ENCODE measurements at places on chromosomes 12 and 14.

DNA sequence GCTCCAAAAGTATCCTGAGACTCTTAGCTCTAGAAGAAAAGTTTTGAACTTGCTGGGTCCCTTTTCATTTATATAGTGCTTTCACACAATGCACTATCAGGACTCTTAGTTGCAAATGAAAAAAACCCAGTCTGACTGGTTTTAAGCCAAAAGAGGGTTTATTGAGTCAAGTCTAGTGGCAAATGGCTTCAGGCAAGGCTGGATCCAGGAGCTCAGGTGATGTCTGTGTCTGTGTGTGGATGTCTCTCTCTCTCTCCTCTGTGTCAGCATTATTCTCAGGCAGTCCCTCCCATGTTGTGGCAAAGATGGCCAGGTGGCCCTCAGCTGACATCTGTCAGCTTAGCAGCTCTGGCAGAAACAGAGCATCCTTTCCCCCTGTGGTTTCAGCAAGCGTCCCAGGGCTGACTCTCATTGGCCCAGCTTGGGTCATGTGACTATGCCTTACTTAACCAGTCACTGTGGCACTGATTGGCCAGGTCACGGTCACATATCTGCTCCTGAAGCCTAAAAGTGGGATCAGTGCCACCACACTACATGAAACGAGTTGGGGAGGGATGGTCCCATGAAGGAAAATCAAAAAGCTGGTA lies 6.2 kb downstream of the TMEM120B start:
- DNase-seq: no peak

DNA sequence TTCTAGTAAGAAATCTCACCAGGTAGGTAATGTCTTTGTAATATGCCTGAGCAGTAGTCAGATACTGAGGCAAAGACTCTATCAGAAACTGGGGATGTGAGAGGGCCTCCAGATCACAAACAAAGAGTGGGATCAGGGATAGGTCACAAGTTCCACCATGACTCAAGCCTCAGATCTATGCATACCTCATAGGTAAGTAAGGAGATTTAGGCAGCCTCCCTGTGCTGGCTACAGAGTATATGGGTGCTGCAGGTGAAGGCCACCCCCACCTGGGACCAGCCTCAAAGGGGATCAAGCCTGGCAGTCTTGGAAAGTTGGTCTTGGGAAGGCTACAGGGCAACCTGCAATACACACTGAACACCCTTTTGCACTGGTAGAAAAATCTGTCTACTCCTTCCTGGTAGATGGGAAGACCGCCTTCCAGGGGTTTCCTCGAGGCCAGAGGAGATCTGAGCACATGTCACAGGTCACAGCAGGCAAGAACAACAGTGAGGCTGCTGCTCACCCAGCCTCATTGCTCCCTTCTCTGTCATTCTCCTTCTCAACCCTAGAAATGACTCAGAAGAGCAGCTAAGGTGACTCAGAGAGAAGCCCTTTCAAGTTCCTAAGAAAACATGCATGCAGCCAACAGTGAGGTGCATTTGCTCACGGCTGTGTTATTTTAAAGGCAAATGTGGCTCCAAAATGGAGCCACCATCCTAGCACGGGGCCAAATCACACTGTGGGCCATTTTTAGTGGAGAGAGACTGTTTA lies 143.4 kb upstream of the CDKN3 start:
- peak; percentile 7 for DNase-seq

DNA sequence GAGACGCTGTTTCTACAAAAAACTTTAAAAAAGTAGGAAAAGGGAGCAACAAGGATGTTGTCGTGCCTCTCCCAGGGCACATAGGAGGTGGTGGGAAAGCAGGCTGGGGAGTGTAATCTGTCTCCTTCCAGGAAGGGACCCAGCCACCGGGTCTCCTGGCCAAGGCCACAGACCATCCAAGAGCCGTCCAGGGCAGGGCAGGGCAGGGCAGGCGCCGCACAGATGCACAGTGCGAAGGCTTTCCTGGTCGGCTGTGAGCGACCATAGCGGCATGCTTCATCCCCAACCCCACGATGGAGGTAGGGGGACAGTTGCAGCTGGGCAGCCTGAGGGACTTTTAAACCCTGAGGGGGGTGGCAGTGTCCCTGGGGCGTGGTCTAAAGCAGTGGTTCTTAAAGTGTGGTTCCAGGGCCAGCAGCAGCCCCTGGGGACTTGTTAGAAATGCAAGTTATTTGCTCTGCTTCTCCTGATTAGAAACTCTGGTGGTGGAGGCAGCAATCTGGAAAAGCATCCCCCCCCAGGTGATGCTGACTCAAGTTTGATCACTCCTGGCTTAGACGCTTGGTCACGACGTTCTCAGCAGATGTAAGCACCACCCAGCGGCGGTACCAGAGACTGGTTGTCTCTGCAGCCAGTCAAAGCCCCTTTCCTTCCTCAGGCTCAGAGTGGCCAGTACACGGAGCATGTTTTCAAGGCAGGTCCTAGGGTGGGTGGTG lies 197.4 kb upstream of the PRMT8 start:
- DNase-seq: no peak

DNA sequence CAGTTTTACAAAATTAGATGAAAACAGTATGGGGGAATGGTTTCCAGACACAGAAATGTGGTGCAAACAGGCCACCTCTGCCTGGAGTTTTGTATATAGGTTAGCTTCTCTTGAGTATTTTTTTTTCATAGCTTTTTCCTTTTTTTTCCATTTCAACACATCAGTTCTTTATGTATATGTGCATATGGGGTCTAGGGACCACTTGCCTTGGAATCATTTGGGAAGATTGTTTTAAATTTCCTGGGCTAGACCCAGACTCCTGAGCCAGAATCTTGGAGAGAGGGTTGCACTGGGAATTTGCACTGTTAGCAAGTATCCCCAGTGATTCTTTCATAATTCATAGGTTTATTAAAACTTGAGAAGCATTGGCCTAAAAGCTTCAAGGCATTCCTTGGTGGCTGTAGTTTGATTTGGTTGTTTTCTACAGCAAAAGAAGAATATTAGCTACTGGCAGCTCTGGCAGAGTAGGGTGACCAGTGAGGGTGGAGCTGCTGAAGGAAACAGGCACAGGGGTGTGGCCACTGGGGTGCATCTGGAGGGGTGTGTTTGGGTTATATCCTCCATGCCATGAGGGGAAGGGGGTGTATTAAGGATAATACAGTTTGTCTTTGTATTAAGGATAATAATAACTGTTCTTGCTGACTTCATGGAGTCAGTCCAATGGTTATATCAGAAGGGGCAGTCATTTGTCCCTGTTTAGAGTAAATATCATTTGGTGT lies 22.8 kb downstream of the PPP1R36 start:
- DNase-seq: no peak

GRCh38 chr12:49552425-49552824 lies 13.6 kb downstream of the KCNH3 start:
- no peak for DNase-seq

DNA sequence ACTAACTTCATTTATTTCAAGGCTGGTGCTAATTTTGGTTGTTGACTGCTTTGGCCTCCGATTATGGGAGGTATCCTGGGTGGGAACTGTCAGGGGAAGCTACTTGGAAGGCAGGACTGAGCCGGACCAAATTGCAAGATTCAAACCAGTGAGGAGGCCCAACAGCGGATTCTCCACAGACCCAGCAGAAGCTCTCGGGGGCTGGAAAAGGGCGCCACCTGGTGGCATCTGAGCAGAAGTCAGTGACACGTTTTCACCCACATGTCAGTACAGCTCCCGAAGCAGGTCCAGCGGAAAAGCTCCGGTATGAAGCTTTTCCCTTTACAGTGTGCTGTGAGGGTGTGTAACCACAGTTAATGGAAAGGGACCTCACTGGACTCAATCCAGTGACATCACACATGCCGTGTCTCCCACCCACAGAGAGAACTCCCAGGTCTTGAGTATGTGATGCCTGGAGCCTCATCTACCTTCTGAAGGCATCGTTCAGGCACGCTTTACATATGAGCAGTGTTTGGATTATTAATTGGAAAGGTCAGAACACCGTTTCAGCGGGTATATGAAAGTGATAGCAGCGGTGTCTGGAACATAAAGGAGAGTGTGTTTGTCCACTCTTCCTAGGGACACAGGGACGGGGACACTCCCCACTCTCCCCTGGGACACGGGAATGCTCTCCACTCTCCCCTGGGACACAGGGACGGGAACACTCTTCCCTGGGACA lies 3.6 kb upstream of the P2RX2 start:
- DNase-seq: peak; percentile 63

DNA sequence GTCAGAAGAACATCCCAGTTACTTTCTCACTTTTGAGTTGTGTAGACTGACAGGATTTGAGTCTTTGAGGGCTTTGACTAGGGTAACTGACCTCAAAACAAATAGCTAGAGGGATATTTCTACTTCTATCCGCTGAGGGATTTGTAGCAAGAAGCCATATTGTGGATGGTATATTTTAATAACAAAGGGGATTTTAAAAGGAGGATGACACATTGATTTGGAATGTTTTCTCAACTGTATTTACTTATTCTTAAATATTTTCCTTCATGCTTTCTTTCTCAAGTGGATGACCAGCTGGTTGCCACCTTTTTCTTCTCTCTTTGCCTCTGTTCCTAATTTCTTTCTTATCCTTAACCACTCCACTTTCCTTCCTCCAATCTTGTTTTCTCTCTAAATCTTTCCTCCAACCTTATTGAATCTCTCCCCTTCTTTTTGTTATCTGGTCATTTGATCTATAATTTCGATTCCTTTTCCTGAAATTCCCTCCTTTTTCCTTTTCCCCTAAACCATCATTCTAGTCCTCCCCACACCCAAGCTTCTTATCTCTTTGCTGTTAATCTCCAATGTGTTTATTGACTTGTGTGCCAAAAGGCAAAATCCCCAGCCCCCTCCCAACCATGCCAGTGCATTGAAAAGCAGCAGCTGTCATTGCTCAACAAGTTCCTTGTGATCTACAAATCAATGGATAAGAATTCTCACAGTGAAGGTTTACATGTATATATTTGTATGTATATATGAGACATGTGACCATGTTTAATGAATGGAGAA lies 411.6 kb downstream of the RAD51B start:
- DNase-seq: no peak

- no peak for DNase-seq
Measured at GRCh38 chr12:22312336-22312735, 22.2 kb downstream of the ST8SIA1 start.

DNA sequence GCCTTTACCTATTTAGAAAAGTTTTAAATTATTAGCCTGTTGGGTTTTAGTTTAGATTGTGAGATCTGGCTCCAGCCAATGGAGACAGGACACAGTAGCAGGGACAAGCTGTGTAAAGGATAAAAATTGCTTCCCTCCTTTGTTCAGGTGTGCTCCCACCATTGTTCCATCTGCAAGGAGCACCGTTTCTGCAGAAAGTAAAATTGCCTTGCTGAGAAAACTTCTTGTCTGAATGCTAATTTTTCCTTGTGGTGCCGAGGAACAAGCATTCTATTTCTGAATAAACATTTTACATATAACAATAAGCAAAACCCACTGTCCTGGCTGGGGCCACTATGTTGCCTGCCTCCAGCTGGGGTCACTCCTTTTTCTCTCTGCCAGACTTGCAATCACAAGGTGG lies 72.7 kb upstream of the ZFP36L1 start:
- DNase-seq: no peak

DNA sequence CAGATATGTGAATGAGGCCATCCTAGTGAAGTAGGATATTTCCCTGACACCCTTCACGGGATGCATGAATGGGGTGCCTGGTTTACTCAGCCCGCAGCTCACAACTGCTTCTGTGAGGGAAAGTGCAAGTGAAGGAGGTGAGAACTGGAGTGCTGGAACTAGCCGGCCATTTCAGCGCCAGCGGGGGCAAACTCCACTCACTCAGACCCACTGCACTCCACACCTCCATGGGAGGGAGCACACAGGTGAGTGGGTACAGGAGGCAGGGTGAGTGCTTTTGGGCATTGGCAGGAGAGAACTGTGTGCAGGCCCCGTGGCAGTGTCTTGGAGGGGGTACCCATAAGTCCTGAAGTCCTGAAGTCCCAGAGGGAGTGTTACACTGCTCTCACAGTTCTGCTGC lies 1008.4 kb downstream of the SLC6A15 start:
- no peak for DNase-seq

DNA sequence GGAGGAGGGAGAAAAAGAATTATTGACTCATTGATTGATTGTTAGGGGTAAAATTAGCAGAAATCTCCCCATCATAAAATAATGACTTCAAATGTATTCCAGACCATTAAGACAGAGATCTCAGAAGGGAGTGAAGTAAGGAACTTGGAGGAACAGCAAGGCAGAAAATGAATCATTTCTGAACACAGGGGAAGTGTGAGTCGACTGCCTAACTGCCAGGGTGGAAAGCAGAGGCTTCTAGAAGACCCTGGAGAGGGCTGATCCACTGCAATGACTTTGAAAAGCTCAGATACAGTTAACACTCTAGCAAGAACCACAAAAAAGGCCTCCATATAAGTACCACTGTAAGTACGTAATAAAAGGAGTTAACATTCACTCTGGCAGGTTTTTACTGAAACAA lies 9.7 kb downstream of the GLTP start:
- DNase-seq: no peak

DNA sequence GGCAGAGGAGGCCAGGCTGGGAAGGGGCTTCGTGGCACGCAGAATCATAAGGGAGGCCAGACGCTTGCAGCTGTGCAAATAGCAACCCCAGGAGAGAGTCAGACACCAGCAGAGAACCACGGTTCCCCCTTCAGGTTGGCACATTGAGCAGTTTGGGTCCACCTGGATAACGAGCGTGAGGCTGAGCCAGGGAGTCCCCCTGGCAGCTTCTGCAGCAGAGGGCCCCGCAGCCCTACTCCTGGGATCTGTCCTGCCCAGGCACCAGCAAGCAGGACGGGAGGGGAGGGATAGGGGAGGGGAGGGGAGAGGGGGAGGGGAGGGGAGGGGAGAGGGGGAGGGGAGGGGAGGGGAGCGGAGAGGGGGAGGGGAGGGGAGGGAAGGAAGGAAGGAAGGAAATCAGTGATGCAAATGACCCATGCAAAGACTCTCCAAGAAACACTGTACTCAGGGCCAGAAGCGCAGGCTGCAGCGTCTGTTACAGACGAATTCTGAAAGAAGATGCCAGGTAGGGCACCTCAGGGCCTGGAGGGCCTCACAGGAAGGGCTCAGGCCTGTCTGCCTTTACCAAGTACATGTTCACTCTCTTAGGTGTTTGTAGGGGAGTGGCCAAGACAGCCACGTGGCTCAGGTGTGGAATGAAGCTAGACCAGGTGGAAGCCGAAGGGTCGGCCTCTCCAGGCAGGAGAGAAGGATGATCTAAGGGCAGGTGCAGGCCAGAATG lies 32.3 kb upstream of the MMP17 start:
- no peak for DNase-seq

All from Panc1 (cell line).